ENCODE measurements at places on chromosomes 13 and 19.

DNA sequence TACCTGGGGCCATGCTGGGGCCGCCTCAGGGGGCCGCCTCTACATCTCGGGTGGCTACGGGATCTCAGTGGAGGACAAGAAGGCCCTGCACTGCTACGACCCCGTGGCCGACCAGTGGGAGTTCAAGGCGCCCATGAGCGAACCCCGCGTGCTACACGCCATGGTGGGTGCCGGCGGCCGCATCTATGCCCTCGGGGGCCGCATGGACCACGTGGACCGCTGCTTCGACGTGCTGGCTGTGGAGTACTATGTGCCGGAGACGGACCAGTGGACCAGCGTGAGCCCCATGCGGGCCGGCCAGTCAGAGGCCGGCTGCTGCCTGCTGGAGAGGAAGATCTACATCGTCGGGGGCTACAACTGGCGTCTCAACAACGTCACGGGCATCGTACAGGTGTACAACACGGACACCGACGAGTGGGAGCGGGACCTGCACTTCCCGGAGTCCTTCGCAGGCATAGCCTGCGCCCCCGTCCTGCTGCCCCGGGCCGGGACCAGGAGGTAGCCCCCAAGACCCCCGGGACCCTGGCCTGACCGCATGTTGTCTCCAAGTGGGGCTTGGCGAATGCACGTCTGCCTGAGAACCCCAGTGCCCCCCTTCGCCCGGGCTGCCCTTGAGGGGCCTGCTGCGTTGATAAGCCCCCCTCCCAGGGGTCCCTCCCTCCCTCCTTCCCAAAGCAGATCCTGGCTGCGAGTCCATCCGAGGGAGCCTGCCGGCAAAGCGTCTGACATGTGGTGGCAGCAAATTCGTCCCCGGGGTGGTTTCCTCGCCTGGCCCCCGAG lies 14.5 kb upstream of the CRTC1 start:
- DNase-seq: no peak

DNA sequence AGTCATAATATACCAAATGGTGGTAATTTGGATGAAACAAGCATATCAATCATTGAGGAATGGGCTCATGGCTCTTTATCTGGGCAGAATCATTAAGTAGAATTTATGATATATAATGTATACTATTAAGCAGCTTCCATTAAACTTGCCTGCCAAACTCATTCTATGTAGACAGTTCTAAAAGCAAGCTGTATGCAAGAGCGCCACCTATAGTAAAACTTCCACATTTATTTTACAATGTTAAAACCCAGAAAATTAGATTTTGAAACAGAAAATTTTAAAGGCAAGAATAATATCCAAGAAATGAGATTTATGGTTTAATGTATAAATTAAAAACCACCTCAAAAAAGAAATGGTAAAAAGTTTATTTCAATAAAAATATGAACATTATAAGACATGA lies 161.5 kb downstream of the MZT1 start:
- no peak for DNase-seq

DNA sequence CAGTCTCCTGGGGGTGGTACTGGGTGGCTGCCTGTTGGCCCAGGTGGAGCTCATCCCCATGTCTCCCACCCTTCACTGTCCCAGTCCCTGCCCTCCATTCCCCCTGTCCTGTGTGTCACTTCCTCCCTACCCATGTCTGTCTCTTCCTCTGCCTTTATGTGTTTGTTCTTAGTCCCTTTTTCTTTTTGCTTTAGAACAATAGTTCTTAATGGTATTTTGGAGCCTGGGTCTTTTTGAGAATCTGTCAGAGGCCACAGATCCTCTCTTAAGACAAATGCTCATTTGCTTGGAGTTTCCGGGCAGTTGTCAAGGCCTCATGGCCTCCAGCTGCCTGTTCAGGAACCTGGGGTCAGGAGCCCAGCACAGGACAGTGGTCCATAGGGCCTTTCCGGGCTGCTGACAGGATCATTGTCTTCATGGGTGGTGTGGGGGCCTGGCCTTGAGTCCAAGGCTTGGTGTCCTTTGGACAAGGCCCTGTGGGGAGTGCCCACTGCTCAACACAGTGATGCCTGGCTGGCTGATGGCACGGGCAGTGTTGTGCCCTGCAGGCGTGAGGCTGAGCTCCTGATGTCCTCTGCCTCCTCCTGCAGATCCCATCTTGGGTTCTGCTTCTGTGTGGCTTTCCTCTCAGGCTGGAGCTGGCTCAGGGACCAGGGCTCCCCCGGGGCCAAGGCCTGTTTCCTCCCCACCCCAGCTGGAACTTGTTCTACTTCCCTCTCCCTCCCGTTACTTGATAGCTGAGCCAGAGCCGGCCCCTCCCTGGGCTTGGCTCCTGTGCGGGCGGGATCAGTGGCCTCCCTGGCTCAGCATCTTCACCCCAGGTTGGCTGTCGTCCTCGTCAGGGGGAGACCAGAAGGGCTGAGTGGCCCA lies 3.5 kb downstream of the EGLN2 start:
- no peak for DNase-seq

DNA sequence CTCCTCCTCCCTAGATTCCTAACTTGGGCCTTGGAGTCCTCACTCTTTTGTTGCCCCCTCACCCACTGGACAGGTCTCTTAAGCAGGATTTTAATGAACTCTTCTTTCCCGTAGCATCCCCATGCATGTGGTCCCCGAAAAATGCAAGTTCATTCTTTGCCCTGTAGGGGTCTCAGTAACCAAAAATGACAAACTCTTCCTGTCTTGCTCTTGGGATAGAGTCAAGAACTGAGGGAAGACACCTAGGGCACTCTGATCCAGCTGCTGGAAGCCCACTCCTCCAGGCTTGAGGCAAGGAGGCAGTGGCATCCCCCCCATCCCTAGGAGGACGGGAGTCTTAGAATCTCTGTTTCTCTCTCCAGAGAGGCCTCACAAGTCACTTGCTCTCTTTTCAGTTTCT lies 987.0 kb downstream of the DIAPH3 start:
- no peak for DNase-seq
